ENCODE measurements at places on chromosomes 5 and 9.

- DNase-seq, result no peak
These were observed 1.0 kb downstream of the BRIX1 start for GRCh38 chr5:34916518-34916917.

GRCh38 chr9:131013771-131014676 lies 5.0 kb downstream of the LAMC3 start:
- no peak for DNase-seq

DNA sequence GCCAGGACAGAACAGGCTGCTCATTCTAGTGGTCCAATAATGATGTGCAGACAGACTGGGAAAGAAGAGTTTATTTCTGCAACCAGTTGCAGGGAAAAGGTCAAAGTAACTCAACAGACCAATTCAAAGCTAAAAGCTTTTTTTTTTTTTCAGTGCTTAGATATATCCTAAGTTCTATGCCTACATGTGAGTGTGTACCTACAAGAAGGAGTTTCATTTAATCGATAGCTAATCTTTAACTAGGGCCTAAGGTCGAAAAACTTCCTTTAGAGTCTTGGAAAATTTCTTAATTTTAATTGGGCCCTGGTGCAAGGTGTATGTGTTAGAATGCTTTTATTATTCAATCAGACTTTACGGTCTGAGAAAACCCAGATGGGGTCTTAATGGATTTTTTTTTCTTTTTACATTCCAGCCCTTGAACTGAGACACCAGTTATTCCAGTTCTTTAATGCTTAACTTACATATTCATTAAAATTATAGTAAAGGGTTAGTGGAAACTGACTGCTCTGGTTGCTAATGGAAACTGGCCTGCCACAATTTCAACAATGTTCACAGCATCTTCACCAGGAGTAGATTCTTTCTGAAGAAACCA lies 365.3 kb downstream of the MTRR start:
- DNase-seq, result no peak

DNA sequence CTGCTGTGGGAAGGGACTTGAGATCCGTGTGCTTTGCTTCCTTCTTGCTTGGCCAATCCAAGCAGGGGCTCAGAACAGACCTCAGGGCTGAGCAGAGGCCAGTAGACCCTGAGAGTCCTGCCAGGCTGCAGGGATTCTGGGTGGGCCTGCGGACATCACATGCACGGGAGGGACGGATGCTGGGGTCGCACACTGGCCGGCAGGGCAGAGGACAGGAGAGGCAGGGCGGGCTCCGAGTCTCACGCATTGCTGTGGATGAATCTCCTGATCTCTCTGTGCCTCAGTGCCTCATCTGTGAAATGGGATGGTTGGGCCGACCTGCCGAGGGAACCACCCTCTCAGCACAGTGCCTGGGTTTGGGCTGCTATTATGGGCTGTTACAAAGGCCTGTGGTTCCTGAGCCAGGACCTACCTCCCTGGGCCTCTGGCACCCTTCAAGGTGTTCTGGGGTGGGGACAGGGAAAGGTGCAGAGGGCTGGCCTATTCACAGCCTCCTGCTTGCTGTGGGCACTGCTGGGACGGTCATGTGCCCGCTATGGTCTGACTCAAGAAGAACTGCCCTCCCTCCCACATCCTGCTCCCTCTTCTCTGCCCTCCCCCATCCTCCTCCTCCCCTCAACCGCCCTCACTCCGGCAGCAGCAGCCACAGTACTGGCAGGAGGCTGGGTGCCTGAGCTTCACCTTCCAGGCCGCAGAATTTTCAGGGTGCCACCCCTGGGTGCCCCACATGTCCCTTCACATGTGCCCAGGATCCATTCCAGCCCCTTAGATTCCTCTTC lies 43.3 kb downstream of the NCS1 start:
- DNase-seq, result no peak

- no peak for DNase-seq
These were observed 2.0 kb upstream of the F2RL2 start for GRCh38 chr5:76625087-76625815.

DNA sequence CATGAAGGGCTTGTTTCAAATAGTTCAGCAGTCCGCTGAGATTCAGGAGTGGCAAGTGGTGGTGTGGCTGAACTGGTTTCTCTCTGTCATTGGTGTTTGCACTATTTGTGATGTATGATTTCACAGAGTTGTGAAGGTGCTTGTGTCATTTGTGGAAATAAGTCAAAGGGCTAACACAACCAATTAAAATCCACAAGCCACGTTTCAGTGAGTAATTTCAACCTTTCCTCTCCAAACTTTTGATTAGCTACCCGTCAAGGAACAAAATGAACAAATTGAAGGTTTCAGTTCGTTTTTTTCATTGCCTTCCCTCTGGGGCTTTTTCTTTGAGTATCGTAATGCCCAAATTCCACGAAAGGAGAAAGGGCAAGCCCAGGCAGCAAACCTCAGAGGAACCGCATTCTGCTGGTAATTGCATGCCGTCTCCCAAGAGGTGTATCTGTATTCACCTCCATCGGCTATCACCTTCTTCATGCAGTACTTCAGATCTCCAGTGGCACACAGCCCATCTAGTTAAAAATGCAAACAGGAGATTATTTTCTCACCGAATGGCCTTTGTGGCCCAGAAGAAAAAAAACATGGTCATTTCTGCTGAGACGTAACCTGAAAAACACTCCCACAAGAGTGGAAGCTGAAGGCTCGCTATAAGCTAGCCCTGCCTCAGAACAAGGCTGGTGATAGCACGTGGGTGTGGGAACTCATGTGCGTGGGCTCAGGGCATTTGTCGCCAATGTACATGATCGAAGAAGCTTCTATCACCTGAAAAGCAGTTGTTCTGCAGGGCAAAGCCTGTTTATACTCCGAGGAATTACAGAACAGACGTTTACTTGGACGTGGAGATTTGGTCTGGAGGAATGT lies 197.1 kb downstream of the NR3C1 start:
- DNase-seq, result no peak

DNA sequence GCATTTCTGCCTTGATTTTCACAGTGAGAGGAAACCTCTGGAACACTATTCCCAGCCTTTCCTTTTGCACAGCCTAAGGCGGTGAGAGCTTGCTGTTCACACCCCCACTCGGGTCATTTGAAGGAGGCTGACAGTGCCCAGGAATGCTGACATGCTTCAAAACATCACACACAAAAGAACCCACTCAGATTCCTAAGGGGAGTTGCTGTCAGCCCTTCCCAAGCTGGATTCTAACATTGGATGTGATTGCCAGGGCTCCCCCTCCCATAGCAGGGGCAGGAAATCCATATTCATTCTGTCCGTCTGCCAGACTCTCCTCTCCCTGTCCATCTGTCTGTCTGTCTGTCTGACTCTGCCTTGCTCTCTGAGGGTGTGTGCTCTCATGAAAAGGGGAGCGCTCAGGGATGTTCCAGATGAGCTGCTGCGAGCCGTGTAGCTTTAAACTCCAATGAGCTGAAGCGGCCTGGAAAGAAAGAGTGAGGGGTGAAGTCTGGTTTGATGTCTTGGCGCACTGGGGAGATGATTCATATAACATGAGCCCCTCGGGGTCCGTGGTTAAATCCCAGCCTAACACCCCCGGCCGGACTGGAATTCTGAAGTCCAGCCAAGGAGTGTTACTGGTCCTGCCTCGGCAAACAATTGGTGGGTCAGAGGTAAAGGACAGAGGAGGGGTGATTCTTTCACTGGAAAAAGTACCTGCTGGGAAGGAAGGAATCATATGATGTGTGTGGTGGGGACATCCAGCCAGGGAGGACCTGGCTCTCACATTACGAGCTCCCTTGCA lies 517.0 kb downstream of the CCDC171 start:
- no peak for DNase-seq

DNA sequence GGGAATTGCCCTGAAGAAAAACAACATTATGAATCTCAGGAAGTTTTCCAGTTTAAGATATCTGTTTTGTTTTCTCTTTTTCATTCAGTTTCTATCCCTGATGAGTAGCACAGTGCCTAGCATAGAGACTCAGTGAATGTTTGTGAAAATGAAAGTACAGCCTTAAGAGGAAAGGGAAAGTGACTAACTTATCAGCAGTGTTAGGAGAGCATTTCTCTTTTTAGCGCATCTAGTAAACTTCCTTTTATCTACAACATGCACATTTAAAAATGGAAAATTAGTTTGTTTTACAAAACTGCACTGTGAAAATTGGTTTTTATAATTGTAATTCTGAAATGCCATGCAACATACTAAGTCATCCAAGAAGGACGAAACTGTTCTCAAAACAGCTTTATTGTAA lies 110.8 kb downstream of the SMARCA2 start:
- no peak for DNase-seq

DNA sequence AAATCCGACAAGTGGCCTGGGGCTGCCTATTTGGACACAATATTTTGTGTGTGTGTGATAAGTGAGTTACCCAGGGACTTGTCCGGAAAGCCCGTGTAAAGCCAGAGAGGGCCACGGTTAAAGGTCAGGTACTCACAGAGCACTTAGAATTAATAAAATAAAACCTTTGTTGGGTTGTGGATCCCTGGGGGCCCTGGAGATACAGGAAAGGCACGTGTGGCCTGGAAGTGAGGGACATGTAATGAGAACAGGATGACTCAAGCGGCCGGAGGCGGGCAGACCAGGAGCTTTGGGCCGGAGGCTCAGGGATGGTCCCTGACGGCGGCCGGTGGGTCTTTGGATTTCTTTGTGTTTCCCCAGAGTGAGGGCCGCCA lies 1.0 kb downstream of the DMRT2 start:
- DNase-seq, result no peak

- no peak for DNase-seq
These were observed 75.6 kb downstream of the CRB2 start for GRCh38 chr9:123431581-123431980.

GRCh38 chr5:6448622-6449464 lies at the start of gene UBE2QL1:
Gene UBE2QL1 (plus strand): TSS chr5:6448859. CDS start chr5:6448894, 35 bp downstream.
- DNase-seq, result no peak

DNA sequence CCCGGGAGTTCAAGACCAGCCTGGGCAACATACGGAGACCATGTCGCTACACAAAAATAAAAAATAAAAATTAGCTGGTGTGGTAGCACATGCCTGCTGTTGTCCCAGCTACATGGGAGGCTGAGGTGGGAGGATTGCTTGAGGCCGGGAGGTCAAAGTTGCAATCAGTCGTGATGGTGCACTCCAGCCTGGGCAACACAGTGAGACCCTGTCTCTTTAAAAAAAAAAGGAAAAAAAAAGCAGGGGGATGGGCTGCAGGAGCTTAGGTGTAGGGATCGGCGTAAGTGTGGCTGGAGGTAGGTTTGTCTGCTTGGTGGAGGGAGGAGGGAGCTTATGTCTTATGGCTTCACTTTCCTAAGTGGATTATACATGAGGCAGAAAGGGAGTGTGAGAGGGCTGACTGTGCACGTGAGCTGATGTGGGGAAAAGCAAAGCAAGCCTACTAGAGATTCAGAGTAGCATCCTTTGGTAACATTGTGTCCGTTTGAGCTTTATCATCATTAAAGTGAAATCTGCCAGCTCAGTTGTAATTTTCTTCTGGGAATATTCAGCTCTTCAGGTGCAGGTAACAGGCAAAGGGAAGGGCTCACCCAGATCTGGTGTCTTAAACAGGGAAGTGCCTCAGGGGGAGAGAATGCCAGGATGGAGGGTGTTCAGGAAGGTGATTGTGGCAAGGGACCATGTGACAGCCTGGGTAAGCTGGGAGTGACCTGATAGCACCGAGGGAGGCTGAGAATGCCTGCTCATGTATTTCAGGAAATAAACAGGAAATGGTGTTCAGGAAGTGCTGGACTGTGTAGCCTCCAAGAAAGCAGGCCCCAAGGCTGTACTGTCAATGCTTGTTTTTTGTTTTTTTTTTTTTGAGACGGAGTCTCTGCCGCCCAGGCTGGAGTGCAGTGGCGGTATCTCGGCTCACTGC lies 17.6 kb upstream of the SETX start:
- DNase-seq, result peak; percentile 38

GRCh38 chr5:81748556-81748955 lies 2.3 kb downstream of the SSBP2 start:
- peak; percentile 63 for DNase-seq

- DNase-seq, result peak; percentile 62
These were observed at the start of gene BASP1 for GRCh38 chr5:17217493-17218352. Gene BASP1 (plus strand): TSS chr5:17217631. CDS start chr5:17275217, 57,586 bp downstream.

- no peak for DNase-seq
These were observed 47.7 kb downstream of the CAMK4 start for GRCh38 chr5:111271885-111272284.

GRCh38 chr9:130259044-130259443 lies 6.5 kb upstream of the HMCN2 start:
- DNase-seq, result no peak

DNA sequence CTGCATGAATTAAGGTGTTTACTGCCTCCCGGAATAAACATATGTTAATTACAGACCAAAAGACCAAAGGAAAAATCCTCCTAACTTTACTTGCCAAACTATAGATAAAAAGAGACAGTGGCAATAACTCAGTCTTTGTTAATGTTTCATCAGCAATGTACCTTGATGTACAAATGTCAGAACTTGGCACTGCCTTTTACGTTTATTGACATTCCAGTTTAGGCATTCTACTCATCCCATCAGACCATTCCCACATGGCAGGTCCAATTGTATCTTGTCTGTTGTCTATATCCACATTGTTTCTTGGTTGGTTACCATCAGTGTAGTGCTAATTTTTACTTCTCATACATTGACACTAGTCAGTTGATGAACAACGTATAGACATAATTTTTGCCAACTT lies 85.5 kb downstream of the TEX10 start:
- no peak for DNase-seq

- DNase-seq, result no peak
These were observed 230.6 kb downstream of the EBF1 start for GRCh38 chr5:158869092-158869491.

DNA sequence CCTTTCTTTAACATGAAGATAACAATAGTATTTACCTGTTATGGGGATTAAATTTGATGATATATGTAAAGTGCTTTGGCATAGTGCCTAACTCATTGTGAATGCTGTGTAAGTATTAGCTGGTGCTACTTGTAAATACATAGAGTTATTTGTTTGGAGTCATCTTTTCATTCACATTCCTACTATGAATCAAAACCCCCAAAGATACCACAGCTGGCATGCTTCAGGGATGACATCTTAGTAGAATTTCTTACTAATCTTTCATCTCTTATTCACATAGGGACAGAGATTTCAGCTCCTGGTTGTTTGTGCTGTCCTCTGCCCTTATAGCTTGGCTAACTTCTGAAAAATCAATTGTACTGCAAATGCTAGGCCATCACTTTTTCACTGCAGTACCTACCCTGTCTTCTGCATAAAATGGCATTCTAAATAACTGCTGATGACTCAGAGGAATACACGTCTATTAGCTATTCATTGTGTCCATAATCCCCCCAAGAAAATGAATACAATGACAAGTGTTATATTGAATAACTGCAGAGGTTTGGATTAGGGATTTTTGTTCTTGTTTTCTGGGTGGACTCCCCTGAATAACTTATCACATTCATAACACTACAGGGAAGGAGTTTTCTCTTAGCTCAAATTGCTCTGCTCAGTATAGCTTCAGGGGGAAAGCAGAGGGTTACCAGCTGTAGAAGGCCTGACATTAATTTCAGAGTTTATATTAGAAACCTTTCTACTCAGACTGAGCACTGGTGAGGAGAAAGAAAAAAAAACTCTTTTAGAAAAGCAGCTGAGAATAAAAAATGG lies 192.2 kb upstream of the C9orf72 start:
- DNase-seq, result no peak

Data from hippocampal formation (tissue), 2 donors.